Glutamatergic neuron (in vitro differentiated cells): ENCODE measurements at places on chromosomes 12 and 14.

- no peak for DNase-seq
Measured at GRCh38 chr12:108701779-108702441, 29.4 kb downstream of the CORO1C start.

GRCh38 chr12:2192231-2192630 lies 139.4 kb downstream of the CACNA1C start:
- no peak for DNase-seq

GRCh38 chr14:100677152-100677551 lies 49.5 kb upstream of the DLK1 start:
- no peak for DNase-seq

- no peak for DNase-seq
Measured at GRCh38 chr14:63745858-63746425, 18.1 kb upstream of the SGPP1 start.
